ENCODE measurements at places on chromosomes 4 and X.
A peak's percentile ranks its signal among the peaks of the same experiment; 100 is the strongest.

GRCh38 chr4:64105903-64106302, 303.3 kb downstream of the TECRL start:
- no peak for DNase-seq

DNA sequence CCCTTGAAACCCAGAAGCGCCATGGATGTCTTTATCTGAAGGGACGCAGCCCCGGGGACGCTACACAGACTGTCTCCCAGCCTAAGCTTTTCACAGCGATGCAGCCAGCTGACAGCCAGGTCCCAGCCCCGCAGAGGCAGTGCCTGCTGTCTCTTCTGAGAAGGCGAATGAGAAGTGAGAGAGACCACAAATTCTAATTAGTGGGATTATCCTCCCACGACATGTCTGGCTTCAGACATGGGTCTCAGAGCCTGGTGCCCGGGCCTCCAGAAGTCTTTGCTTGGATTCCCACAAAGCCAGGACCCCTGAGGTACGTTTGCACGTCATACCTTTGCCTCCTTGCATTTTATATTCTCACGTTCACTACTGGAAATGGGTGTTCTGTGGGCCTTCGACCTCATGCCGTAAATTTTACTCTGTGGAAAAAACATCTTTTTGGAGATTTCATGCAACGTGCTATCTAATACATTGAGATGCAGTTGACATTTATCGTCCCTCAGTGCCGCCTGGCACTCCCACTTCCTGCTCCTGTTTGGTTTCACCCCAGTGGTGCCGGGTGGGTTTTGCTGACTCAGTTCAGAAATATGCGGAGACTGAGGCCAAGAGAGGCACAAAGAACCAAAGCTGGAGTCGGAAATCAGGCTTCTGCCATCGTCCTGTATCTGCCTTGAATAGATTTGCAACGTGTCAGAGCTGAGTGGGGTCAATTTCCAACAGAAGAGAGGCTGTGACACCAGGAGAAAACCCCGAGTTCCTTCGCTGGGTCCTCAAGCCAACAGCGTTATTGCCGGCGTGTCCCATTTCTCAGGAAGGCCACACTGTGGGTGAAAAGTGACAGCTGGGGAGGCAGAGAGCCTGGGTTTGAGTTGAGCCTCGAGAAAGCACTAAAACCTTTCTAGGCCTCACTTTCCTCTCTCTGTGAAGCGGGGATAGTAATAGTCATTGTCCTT, 114.4 kb downstream of the STK32B start:
- no peak for DNase-seq

DNA sequence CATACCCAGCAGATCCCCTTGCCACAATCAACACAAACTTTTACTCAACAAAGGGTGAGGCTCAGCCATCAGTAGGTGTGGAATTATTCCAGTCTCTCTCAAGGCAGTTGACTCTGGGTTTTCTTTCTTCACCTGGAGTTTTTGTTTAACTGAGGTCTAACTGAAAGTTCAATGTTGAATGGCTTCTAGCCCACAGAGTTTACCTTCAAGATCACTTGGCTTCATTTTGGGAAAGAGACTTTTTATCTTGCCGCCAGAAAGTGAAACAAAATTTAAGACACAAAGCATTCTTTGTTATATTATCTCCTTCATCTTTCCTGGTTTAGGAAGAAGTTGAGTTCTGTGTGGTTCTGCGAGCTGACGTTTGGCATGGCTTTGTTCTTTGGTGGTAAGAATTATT, 83.8 kb upstream of the RASGEF1B start:
- no peak for DNase-seq

DNA sequence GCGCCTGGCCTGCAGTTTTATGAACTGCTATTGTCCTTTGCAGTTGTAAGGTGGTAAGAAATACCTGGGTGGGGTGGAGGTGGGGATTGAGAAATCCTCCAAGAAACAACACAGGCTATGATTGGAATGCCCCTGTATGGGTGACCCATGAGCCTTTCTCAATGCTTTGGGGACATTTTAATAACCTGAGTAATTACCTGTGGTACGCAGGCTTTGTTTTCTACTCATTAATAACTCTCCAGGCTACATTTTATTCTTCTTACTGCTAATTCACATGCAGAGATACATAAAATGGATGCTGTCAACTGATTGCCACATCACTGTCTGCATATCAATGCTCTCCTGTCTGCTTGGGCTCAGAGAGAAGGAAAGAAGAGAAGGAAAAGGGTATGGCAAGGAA, 41.8 kb downstream of the PHEX start:
- no peak for DNase-seq

- DNase-seq, result no peak
These were observed 634.8 kb upstream of the MAGEB2 start for GRCh38 chrX:29580560-29580959.

- DNase-seq, result no peak
These were observed 904.9 kb upstream of the EPHA5 start for GRCh38 chr4:66575008-66575696.

- no peak for DNase-seq
These were observed 228.8 kb upstream of the PGRMC2 start for GRCh38 chr4:128516301-128516969.

- no peak for DNase-seq
These were observed 441.9 kb downstream of the INPP4B start for GRCh38 chr4:142404191-142404611.

DNA sequence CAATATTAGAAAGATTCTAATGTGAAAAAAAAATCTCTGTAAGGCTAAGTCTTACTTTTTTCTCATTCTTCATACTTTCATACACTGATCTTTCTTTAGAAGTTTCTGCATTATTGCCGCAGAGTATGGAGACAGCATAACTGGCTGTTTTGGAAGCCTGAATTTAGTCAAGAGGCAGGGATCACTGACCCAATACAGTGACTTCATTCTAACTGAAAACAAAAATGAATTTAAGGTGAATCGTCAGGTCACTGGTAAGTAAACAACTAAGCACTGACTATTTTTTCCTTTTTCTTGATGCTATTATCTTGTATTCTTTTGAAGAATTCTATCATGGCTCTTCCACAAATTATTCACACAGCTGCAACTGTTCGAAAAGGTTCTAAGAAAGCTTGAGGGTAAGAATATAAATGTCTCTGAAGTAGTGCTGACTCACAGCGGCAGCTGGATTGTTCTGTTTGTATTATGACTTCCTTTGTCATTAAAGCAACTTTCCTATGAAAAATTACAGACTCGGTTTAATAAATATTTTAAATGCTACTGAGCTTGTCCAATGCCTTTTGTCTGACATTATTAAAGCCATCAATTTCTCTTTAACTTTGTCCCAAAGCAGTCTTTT, 609.3 kb downstream of the FSTL5 start:
- no peak for DNase-seq

GRCh38 chrX:48025561-48025960, 18.8 kb downstream of the SPACA5 start:
- peak; percentile 43 for DNase-seq

DNA sequence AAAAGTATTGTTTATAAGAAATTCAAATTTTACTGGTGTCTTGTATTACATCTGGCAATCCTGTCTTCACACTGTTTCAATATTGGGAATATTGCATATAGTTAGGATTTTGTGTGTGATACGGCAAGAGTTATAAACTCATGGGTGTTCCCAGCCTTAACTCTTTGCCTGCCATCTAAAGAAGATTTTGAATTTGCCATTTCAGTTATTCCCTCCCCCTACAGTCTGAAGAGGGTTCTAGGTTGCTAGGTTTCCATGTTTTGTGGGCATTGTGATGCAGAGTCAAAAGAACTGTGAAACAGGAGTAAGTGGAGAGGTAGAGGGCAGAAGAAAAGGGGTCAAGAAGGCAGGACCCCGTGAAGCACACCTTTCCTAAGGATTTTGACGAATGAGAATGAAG, at the start of gene CPXCR1:
CPXCR1 (plus strand) TSS at position 301 of the 400 bp plus-strand sequence. CDS start 6,190 bp downstream, outside the sequence.
- no peak for DNase-seq

DNA sequence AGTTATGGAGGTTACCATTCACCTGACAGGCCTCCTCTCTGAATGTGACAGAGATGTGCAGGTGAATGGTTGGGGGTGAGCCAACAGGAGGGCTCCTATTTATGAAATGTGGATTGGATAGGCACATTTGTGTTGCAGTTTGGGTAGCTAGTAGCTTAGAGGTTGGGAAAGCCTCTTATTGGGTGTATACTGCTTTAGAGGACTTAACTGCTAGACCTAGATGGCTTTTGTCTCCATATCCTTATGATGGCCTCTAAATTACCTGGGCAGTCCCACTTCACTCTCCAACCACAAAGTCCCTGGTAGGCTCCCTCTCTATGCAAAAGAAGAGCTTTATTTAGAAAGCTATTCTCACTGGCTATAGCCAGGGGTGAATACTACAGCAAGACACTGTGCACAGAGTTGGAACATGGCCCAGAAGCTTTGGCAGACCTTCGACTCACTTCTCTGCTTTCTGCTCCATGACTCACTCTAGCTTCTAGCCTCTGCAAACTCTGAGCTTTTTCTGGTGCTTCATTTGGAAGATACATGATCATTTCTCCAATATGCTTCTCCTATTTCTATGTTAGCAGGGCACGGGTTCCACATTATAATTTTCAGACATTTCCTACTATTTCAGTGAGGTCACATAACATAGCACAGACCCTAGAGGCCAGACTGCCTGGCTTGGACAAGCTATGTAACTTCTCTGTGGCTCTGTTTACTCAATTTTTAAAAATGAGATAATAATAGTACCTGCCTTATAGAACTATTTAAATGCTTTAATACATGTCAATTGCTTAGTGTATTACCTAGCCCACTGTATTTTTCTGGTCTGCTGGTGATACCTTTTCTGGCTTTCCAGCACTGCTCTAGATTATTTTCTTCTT, 6.0 kb upstream of the VGLL1 start:
- DNase-seq, result no peak

GRCh38 chr4:104973708-104974107, 173.0 kb upstream of the TET2 start:
- no peak for DNase-seq

- no peak for DNase-seq
These were observed 144.9 kb downstream of the POLA1 start for GRCh38 chrX:24838629-24839028.

GRCh38 chr4:173370130-173370476, 651 bp upstream of the SAP30 start:
- DNase-seq, result no peak

GRCh38 chr4:20598626-20599025, 101.6 kb upstream of the PACRGL start:
- no peak for DNase-seq

DNA sequence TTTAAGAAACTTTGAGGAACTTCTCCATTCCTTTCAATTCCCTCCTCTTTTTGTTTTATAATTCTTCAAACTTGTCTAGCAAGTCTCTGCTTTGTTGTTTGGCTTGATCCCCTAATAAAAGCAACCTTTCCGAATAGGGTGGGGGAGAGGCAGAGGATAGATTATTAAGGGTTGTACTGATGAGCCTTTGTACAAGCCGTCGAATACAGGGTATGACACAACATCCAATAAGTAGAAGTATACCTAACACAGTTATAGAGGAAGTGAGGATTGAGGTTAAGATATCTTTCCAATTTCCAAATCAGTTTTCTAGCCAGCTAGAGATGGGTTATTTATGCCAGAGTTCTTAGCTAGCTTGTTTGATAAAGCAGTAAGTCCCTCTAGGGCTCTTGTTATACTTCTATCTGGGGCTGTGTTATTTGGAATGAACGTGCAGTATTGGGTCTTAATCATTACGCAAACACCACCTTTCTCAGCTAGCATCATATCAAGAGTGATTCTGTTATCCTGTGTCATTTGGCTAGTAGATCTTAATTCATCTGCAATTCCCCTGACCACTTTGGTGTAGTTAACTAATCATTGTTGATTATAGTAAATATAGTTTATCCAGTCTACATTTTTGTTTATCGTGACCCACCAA, 18.5 kb downstream of the METAP1 start:
- no peak for DNase-seq

- DNase-seq, result no peak
These were observed 511 bp downstream of the GABRB1 start for GRCh38 chr4:47031751-47032404.

Data from NCI-H1930 (cell line).